Heart left ventricle (tissue), 16 donors: ENCODE measurements at places on chromosomes 13 and 19. TPM values are rescaled to one million over a fixed set of nuclear protein-coding genes. Genes with fewer than 3 reads are reported as not detected.
A peak's percentile ranks its signal among the peaks of the same experiment; 100 is the strongest.

- no peak overlapping the region for H3K4me3 ChIP-seq
- no peaks in the 10 kb centered on the region for H3K4me1 ChIP-seq
- H3K27ac ChIP-seq = no peak overlapping the region
- no peak for DNase-seq
Measured at GRCh38 chr13:114174529-114174961, 4.5 kb upstream of the CFAP97D2 start.

DNA sequence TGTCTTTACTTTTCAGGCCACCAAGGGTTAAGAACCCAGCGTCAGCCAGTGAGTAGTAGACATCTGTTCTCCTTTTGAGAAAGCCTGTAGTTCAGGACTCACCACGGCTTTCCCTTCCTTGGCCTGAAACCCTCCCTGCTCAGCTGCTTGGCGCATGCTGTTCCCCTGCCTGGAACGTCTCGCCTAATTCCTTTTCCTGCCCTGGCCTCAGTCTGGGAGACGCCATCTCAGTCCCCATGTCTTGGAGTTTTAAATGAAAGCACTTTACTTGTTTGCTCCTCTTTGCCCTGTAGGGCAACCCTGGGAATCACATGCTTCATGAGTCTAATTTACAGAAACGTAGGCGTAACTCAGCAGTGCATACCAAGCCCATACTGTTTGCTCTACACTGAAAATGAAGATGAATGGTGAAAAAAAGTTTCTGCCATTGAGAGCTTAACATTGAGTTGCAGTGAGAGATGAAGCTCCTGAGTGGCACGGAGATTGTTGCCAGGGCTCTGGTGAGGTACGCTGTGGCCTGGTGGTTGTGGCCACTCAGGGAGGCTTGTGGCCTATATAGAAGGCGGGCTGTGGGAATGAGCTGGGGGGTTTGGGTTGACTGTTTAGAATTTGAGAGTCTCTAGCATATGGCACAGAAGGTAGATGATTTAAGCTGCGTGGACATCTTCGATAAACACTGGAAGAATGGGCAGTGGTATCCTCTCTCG is 52.8 kb downstream of the GATAD2A start:
- no peaks in the 10 kb centered on the region for H3K36me3 ChIP-seq
- H3K4me3 ChIP-seq = no peak overlapping the region
- peak overlapping the region; percentile 74 for H3K27ac ChIP-seq

- DNase-seq = no peak
- H3K36me3 ChIP-seq = no peaks in the 10 kb centered on the region
- H3K4me1 ChIP-seq = no peaks in the 10 kb centered on the region
- H3K27me3 ChIP-seq = no peaks in the 10 kb centered on the region
- H3K27ac ChIP-seq = no peak overlapping the region
Measured at GRCh38 chr13:73220966-73221720, 162.3 kb downstream of the KLF5 start.

DNA sequence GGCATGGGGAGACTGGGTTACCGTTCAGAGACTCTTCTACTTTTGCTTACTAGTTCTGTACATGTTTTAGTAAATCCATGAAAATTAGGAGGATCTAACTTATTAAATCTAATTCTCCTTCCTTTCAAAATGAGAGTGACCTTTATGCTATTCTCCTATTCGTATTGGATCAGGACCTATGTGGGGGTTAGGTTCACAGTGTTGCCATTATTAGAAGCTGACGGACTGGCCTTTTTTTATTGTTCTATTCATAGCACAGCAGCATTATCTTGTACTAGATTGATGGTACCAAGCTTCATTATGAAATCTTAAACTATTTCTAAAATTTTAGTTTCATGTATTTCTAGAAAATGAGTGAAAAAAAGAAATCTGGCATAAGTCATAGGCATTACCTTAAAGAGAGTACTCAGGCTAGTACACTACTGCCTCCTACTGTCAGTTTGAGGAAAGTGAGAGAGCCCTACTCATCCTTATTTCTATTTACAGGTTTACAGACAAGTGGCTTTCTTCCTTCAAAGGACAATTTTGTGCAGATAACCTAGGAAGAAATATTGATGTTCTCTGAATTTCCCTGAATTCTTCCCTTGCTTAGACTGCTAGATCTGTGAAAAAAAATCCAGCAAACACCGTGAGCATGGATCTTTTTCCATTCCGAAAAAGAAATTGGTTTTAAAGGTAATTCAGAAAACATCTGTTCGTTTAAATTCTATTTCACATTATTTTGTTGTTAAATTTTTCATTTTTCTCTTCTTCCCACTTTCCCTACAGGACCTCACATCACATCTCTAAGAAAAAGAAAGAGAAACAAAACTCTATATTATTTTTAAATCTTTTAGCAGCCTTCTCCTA is 485.5 kb downstream of the DIAPH3 start:
- H3K4me1 ChIP-seq = no peaks in the 10 kb centered on the region
- no peak for DNase-seq
- no peaks in the 10 kb centered on the region for H3K36me3 ChIP-seq
- peak overlapping the region; percentile 27 for H3K27ac ChIP-seq
- H3K4me3 ChIP-seq = no peak overlapping the region

DNA sequence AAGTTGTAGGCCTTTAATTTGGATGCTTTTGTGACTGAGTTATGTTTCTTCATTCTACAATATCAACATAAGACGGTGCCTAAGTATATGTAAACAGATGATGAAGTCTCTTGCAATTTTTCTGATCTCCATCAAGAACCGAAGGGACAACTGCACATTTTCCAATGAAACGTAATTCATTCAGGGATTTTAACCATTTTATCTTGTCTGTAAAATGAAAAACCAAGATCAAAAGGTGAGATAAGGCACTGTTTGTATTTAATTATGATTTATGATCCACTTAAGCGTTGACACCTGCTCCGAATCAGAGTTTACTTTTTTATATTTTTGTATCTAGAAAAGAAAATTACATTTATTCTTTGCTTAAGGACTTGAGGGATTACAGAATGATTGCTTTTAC is 556.8 kb upstream of the ARGLU1 start:
- no peaks in the 10 kb centered on the region for H3K27me3 ChIP-seq
- H3K4me1 ChIP-seq = no peaks in the 10 kb centered on the region
- no peaks in the 10 kb centered on the region for H3K36me3 ChIP-seq
- H3K4me3 ChIP-seq = no peak overlapping the region
- no peak overlapping the region for H3K27ac ChIP-seq

DNA sequence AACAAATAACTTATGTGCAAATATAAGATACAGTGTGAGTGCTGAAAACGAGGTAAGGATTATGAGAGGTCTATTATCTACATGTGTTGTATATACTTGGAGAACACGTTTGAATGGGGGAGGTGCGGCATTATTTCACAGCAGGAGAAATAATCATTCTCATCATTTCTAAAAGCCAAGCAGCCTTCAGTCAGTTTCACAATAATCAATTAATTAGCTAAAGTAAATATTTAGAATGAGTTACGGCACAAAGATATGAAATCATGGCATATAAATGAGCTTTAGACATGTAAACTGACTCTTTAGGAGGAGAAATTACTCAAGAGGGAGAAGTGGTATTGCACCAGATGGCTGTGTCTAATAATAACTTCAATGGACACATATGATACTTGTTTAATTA is 366.6 kb downstream of the DNAJC15 start:
- no peak overlapping the region for H3K27ac ChIP-seq
- H3K36me3 ChIP-seq = no peaks in the 10 kb centered on the region
- no peak for DNase-seq

DNA sequence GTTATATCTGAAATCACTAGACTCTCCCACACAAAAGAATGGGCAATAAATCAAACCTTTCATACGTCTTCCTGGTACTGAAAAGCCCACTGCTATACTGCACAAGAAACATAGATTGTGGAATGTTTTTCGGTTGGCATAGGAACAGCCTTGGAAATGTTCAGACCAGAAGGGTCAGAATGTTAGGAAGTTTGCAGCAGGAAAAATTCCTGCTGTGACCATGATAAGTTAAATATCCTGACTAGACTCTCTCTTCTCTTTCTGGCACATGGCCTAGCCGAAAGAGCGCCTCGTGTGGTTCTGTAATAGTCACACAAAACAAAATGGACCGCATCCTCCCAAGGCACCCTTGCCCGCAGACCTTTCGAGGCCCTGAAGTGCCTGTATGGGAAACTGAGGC is 427.2 kb downstream of the COG6 start:
- no peaks in the 10 kb centered on the region for H3K36me3 ChIP-seq
- no peak overlapping the region for H3K4me3 ChIP-seq
- no peaks in the 10 kb centered on the region for H3K4me1 ChIP-seq
- DNase-seq = no peak

DNA sequence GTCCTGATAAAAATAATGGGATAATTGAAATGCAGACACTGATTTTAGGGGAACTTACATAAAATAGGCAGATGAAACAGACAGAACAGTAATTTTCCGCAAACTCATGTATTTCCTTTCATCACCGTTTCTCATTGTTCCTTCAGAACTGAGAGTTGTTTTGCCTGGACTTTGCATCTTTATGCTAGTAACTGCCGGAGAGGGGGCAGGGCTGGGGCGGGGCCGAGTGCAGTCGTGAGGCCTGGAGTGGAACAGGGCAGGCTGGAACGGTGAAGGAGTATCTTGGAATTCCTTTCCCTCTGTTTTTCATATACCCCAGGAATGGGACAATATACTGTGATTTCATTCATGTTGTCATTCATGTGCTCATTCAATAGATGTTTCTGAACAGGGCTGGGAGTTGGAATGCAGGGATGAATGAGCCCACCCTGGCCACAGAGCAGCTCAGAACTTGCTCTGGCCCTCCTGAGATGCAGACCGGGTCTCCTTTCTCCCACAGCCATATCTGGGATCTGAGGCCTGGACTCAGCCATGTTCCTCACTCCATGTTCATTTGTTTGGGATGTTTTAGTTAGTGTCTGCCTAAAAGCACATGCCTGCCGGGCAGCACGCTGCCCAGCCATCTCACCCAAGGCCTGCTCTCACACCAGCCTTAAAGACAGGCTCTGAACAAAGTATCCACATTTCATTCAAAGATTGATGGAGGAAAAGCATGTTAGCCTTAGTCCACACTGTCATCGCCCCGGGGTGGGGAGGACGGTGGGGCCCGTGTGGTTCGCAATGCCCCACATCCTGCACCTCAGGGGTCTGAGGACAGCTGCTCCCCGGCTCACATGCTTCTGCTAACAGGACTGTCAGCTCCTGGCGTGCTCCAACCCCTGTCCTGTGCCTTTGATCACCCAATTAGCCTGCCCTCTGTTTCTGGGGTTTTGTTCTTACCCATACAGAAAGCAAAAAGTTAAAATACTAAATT is 92.9 kb downstream of the SOX1 start:
- H3K27ac ChIP-seq = no peak overlapping the region
- peaks cover 13% of the 10 kb centered on the region for H3K27me3 ChIP-seq
- no peaks in the 10 kb centered on the region for H3K36me3 ChIP-seq
- no peaks in the 10 kb centered on the region for H3K4me1 ChIP-seq

DNA sequence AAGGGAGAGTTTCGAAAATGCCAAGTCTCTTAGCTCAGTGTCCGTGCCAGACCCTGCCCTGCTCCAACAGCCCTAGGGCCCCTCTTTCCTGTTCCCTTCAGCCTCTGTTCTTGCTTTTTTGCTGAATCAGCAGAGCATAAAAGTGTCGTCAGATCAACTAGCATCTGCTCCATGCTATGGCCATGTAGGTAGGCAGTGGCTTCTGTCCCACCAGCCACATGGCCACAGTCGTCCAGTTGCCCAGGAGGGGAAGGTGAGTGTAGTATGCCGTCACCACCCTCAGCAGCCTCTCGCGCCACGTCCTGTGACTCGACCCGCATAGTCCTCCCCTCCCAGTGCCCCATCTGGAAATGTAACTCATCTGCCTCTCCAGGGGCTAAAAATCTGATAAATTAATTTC is 50.9 kb upstream of the ATP11A start:
- H3K27me3 ChIP-seq = peaks cover 56% of the 10 kb centered on the region
- no peak overlapping the region for H3K27ac ChIP-seq
- no peaks in the 10 kb centered on the region for H3K4me1 ChIP-seq
- H3K4me3 ChIP-seq = no peak overlapping the region
- no peaks in the 10 kb centered on the region for H3K36me3 ChIP-seq

GRCh38 chr19:7000333-7000732 is 20.9 kb downstream of the MBD3L2B start:
- DNase-seq = no peak
- H3K36me3 ChIP-seq = no peaks in the 10 kb centered on the region
- no peak overlapping the region for H3K4me3 ChIP-seq
- peaks cover 12% of the 10 kb centered on the region for H3K27me3 ChIP-seq
- no peak overlapping the region for H3K27ac ChIP-seq

Gene NEK3
- polyA plus RNA-seq = 9.3 TPM

Gene IGSF23
- 0.83 TPM for polyA plus RNA-seq

Gene RRAS
- polyA plus RNA-seq = 177 TPM

Gene PRTN3
- 0.11 TPM for polyA plus RNA-seq

Gene MAST1
- 0.15 TPM for polyA plus RNA-seq
